ENCODE measurements at places on chromosomes 7 and 10.

- H3K4me1 ChIP-seq: no peaks in the 10 kb centered on the region
- H3K27ac ChIP-seq: no peak overlapping the region
- H3K36me3 ChIP-seq: no peaks in the 10 kb centered on the region
- no peak overlapping the region for H3K4me3 ChIP-seq
Measured at GRCh38 chr7:20846791-20847190, 60.1 kb upstream of the SP8 start.

DNA sequence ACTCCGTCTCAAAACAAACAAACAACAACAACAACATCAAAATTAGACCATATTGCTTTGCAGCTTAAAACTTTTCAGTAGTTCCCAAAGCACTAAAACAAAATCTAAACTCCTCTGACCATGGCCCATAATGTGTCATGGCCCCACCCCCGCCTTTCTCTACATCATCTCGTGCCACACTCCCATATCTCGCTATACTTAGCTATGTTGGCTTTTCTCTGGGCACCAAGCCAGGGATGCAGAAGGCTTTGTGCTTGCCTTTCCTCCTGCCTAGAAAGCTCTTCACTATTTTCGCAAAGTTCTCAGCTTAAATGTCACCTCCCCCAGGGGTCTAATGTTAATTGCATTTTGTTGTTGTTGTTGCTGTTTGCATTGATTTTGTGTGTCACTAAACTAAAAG lies 15.1 kb upstream of the SLC16A12 start:
- no peak overlapping the region for H3K4me3 ChIP-seq
- H3K27me3 ChIP-seq: no peaks in the 10 kb centered on the region
- no peaks in the 10 kb centered on the region for H3K4me1 ChIP-seq
- no peak for DNase-seq
- no peaks in the 10 kb centered on the region for H3K36me3 ChIP-seq

- peaks cover 50% of the 10 kb centered on the region for H3K4me1 ChIP-seq
- H3K36me3 ChIP-seq: no peaks in the 10 kb centered on the region
- DNase-seq: no peak
- H3K27me3 ChIP-seq: peaks cover 85% of the 10 kb centered on the region
- H3K27ac ChIP-seq: no peak overlapping the region
- H3K4me3 ChIP-seq: no peak overlapping the region
Measured at GRCh38 chr10:75398692-75399460, 2.7 kb downstream of the ZNF503 start.

DNA sequence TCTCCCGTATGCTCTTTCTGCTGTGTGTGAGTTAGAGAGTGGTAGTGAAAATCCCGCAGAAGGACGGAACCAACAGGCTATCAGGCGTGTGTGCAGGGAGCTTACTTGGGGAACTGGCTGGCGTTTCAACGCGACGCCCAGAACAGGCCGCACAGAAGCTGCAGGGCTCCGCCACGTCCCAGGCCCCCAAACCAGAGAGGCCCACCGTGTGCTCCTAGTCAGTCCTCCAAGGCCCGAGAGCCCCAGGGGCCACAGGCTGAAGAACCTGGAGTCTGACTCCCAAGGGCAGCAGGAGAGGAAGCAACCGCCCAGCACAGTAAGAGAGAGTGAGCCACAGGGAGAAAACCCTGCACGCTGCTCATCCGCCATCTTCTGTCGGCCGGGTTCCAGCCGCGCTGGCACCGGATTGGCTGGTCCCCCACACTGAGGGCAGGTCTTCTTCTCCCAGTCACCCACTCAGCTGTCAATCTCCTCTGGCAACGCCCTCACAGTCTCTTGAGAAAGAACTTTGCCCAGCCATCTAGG lies 730.6 kb upstream of the VSTM2A start:
- no peak for DNase-seq
- no peaks in the 10 kb centered on the region for H3K36me3 ChIP-seq
- no peak overlapping the region for H3K4me3 ChIP-seq
- no peaks in the 10 kb centered on the region for H3K27me3 ChIP-seq
- no peaks in the 10 kb centered on the region for H3K4me1 ChIP-seq

DNA sequence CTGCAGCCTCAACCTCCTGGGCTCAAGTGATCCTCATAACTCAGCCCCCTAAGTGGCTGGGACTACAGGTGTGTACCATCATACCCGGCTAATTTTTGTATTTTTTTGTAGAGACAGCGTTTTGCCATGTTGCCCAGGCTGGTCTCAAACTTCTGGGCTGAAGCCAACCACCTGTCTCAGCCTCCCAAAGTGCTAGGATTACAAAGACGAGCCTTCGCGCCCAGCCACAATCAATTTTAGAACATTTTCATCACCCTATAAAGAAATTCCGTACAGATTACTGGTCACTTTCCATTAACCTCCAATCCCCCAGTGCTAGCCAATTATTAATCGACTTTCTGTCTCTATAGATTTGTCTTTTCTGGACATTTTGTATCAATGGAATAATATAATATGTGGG lies 32.3 kb upstream of the PALS2 start:
- H3K4me3 ChIP-seq: no peak overlapping the region
- DNase-seq: no peak
- no peak overlapping the region for H3K27ac ChIP-seq
- H3K4me1 ChIP-seq: no peaks in the 10 kb centered on the region

GRCh38 chr7:132275416-132276233 lies 300.6 kb downstream of the PLXNA4 start:
- no peak overlapping the region for H3K27ac ChIP-seq
- DNase-seq: no peak
- no peaks in the 10 kb centered on the region for H3K36me3 ChIP-seq
- peaks cover 8% of the 10 kb centered on the region for H3K27me3 ChIP-seq

Measured in T-cell (primary cell).